ENCODE measurements at places on chromosomes 13 and 19. TPM values are rescaled to one million over a fixed set of nuclear protein-coding genes. Genes with fewer than 3 reads are reported as not detected.

Gene ACP7
- total RNA-seq: not detected

Gene TSSK6
- total RNA-seq: 3.7 TPM

- DNase-seq: peak; percentile 38
These were observed 826 bp downstream of the RASIP1 start for GRCh38 chr19:48739404-48740163.

- no peak for DNase-seq
These were observed 27.2 kb downstream of the GPR18 start for GRCh38 chr13:99230991-99231390.

Gene WTIP
- 0.35 TPM for total RNA-seq
